Astrocyte of the cerebellum (primary cell): ENCODE measurements at places on chromosomes 1 and 21.

GRCh38 chr1:53306168-53306567 lies 21.7 kb downstream of the LRP8 start:
- DNase-seq, result no peak

DNA sequence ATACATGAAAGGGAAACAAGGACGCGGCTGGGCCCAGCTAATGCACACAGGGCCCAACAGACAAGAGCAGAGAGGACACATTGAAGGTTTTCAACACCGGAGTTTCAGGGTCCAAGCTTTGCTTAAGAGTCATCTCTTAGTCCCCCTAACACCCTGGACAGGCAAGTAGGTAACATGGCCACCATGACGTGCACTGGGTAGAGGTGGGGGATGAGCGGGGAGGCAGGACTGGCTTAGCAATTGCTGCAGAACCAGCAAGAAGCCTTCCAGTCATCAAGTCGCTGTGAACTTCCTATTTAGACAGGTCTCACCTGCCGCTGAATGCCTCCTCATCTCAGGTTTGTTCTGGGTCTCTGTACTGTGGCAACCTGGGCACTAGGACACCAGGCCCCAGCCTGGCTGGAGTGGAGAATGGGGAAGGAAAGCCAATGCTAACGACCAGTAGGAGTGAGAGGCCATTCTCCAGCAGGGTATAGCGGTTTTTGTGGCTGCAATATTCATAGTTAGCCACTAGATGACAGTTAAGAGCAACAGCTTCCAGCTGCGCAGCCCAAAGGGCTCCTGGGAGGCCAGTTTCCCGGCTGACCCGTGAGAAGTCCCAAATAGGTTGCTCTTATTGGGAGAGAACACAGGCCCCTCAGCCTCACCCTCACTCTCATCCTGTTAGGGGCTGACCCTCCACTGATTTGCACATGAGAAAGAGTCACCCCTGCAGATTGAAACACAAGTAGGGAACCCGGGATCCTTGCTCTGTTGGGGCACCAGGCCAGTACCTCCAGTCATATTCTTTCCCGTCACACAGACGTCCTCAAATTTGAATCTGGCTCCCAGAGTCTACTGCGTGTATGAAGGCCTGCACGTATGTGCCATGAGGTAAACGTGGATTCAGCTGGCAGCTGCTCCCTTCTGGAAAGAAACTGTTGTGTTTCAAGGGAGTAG lies 6.0 kb upstream of the PIGC start:
- DNase-seq, result peak; percentile 18

GRCh38 chr21:42056468-42056867 lies 14.6 kb upstream of the UMODL1 start:
- DNase-seq, result no peak

GRCh38 chr1:227333423-227333822 lies 15.1 kb upstream of the CDC42BPA start:
- DNase-seq, result no peak
